ENCODE measurements at places on chromosomes 5 and 9.

DNA sequence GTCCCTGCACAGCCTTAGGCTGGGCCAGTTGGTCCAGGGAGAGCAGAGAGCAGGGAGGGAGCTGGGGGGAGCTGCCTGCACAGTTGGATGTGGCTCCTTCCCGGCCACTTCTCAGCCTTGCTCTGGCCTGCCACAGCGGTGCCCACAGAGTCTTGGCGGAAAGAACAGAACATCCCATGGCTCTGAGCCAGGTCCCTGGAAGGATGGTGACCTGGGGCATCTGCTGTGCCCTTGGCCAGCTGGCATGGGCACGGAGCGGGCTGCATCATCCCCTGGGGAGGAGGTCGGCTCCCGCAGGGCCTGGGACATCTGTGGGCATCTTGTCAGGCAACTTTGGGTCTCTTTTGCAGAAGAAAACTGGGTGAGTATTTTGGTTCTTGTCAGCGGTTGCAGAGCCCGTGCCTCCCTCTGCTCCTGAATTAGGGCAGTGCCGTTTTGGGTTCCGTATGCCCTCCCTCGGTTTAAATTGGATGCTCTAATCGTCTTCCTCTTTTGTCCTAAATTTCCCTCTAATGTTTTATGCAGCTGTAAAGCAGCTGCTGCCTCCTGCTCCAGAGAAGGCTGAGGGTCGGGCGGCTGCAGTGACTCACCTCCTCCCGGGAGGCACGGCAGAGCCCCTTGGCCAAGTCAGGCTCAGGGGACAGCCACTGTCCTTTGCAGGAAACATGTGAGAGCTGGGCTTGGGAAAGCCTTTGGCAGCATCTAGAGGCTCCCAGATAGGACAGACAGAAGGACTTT is 10.5 kb upstream of the NACC2 start:
- no peak for DNase-seq

DNA sequence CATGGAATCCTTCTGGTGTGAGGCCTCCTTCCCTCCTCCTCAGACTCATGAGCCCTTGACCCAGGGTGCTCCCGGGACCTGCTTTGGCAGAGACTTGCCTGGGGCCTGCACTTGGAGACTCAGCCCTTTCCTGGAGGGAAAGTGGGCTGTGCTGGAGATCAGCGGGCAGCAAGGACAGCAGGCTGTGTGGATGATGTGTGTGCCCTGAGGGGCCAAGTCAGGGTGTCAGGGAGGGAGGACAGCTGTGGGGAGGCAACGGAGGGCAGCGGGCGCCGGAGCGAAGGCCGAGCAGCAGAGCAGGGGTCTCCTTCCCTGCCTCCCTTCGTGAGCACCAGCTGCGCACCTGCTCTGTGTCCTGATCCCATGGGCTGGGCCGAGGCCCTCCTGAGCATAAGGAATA is 6.1 kb upstream of the CSF2 start:
- DNase-seq, result no peak

- DNase-seq, result no peak
These were observed 8.2 kb downstream of the ABL1 start for GRCh38 chr9:130843049-130843908.

GRCh38 chr9:32866273-32866672 is 82.9 kb downstream of the TMEM215 start:
- DNase-seq, result no peak

DNA sequence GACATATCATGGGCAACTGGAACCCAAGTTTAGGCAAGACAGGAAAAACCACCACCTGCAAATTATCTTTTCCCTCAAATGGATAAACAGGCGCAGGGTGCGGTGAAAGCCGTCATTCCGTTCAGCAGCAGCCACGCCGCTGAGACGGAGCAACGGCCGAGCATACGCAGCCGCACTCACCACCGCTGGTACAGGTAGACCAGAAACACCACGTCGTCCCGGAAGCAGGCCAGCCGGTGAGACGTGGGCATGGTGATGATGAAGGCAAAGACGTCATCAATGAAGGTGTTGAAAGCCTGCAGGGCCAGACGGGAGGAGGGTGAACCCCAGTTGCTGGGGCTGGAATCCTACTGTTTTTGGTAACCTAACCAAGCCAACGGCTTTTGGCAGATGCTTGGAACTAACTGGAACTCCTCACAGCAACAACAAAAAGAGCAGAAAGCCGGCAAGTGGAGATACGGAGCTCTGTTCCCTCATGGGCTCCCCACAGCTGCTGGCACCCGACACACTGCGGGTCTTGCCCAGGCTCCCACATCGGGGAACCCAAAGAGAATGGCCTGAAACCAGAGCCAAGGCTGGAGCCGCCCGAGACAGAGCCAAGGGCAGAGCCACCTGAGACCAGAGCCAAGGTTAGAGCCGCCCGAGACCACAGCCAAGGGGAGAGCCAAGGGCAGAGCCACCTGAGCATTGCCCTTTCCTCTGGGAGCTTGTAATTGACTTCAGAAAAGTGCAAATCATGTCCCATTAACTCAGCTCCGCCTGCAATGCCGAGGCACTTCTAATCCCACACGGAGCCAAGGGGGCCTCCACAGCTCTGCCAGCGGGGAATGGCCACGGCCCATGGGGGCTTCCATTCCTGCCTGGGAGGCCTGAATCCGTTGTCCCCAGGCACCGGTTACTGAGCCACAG is 24.2 kb downstream of the CLPTM1L start:
- DNase-seq, result no peak

- no peak for DNase-seq
These were observed 308.1 kb upstream of the TLE4 start for GRCh38 chr9:79263628-79264027.

DNA sequence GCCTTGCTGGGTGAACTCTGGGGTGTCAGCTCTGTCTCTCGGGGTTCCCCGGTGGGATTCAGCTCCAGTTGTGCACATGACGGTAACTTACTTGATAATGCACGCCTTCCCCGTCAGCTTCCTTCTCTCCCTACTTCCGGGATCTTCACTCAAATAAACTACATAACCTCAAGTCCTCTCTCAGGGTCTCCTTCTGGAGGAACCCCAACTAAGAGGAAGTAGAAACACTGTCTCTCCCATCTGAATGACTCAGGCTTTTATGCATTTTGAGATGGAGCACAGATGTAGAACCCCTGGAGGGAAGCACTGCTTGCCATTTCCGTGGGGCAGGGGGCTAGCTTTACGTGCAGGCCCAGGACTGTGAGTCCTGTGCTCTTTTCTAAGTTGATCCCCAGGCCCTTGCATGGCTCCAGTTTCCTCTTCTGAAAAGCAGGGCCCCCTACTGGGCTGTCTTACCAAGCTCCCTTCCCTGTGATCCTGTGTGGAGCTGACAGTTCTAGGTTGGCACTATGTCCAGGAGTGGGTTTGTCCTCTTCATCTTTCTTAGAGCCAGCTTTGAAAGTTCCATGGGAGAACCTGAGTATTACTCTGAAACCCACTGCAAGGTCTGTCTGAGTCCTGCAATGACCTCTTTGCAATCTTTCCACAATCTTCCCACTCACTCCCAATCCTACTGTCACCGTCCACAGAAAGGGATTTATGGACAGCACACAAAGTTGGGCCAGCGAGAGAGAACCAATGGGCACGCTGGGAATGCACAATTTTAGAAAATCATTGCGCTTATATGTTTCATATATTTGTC is 17.7 kb downstream of the S1PR3 start:
- DNase-seq, result no peak

- no peak for DNase-seq
These were observed 1.4 kb downstream of the GNAQ start for GRCh38 chr9:78030296-78030552.

GRCh38 chr5:55205001-55205400 is 22.1 kb downstream of the MCIDAS start:
- no peak for DNase-seq

DNA sequence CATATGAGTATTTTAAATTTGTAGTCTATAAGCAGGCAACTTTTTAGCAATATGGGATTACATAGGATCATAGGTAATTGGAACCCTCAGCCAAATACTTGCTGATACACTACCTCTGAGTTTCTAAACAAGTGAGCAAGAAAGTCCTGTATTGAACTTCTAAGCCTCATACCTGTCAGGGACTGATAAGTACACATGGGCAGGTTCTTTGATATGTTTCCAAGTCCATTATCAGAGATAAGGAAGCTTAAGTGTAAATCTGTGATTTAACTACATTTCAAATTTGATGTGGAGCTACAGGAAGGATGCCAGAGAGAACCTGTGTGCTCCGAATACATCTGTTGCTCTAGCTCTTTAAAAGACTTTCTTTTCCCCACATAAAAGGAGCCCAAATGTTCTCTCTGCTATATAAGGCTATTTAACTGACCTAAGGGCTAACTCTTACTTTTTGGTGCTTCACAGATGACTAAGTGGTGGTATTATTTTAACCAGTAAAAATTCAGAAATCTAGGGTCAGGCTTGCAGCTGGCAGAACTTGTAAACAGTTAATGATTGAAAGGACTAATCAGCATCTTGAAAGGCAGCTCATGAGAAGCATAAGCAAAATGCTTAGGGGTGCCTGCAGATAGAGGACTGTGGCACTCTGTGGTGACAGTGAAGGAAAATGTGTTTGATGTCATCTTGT is 228.6 kb downstream of the NR3C1 start:
- DNase-seq, result no peak

GRCh38 chr5:107673039-107673367 is 2.3 kb upstream of the EFNA5 start:
- DNase-seq, result no peak

GRCh38 chr9:107269681-107270080 is 13.4 kb upstream of the RAD23B start:
- DNase-seq, result no peak

- DNase-seq, result no peak
These were observed 324.0 kb downstream of the TLR4 start for GRCh38 chr9:118028225-118028624.

DNA sequence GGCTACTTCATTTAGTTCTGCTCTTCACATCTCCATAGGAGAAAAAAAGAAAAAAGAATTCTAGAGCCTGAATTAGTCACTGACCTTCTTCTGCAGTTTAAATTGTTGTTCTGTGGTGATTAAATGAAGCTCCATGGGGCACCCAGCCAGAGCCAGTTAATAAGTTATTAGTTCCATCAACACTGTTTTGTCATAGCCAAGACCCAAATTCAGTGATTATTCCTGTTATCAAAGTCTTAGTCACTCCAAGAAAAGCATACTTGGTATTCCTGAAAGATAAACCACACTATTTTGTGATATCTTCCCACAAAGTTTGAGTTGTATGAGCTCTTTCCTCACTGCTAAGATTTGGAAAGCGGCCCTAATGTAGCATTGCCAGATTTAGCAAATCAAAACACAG is 134.8 kb upstream of the RGMB start:
- DNase-seq, result no peak

DNA sequence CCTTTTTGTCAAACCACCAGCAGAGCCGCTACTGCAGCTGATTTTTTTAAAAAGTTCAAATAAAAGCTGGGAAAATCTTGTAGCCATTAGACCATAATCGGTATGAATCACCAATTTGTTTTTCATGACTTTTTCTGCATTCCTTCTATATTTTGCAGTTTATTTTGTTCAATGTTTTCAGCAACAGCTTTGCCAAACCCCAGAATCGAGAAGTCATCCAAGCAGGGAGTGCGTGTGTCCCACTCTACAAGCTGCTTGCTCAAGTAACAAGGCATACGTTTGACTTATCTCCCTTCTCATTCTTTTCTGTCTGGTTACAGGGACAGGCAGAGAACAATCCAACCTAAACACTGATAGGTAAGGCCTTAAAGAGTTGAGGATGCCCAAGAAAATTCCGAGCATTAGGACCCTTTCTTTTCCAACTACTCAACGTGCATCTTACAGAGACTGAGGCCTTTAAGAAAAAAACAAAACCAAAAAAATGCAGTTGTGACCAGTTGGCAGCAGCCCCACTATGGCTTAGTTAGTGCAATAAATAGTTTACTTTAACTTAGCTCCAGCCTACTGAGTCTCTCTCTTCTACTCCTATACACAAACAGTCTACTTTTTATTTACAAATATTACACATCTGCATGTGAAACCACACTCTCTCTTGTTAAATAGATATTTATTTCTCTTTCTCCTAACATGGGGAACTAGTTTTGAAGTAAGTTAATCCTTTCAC is 134.7 kb upstream of the SLIT3 start:
- no peak for DNase-seq

- no peak for DNase-seq
These were observed 51.2 kb downstream of the SCAMP1 start for GRCh38 chr5:78411586-78411985.

DNA sequence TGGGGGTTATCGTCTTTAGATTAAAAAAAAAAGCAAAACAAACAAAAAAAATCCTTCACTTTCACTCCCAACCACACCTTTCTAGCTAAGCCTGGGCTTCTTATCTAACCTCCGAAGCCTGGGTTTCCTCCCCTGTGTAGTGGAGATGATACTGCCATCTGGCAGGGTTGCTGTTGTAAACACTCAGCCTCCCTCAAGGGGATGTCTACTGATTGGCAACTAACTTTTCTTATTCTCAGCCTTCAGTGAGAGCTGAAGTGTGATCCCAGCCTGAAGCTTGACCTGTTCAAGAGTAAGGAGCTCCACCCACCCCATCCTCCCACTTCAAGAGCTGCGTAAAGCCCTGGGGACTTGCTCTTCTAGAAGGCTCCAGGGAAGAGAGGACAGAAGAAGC is 21.5 kb upstream of the WWC1 start:
- no peak for DNase-seq

DNA sequence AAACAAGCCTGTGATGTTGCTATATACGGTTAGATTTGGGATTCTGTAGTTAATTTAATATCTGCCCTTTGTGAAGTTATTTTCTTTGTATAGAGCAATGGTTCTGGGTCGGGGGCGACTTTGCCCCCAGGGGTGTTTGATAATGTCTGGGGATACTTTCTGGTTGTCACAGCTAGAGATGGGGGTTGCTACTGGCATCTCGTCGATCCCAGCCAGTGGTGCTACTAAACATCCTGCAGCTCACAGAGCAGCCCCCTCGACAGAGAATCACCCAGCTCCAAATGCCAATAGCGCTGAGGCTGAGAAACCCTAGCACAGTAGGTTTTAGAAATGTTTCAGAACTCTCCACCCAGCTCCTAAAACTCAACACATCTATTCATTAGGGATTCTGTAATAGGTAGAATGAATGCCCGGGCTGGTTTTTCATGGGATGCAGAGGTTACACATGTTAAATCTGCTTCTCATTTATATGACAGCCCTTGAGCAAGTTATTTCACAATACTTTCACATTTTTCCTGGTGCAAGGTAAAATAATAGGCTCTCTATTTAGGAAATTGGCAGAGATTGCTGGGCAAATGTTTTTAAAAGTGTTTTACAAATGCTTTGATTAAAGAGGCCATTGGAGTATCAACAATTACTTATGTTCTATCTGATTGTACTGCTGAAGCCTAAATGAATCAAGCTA is 75.2 kb upstream of the CTSL start:
- no peak for DNase-seq

DNA sequence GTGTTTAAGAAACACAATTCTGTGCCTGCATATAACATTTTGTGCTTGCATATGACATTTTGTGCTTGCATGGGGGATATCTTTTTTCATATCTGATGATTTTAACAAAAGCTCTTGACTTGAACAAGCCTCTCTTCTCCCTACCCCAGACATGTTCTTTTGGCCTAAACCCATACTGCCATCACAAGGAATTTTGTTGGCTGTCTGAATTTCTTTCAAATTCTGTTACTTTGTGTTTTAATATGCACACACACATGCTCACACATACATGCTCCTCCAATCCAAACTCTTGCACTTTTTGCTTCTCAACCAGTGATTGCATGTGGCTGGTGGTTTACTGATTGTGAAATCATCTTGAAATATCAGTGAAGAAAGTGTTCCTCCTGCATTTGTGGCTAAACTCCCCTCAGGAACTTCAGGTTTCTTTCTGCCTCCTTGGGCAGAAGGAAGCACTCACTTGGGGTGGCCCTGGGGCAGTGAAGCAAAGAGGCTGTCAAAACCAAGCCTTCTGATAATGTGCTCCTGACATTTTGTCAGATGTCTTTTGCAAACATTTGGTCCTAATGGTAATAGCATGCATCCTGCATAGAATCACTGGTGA is 377.2 kb upstream of the KLF4 start:
- no peak for DNase-seq
